Colonic mucosa (tissue), 4 donors: ENCODE measurements at places on chromosomes 2 and 18. TPM values are rescaled to one million over a fixed set of nuclear protein-coding genes. Genes with fewer than 3 reads are reported as not detected.
A peak's percentile ranks its signal among the peaks of the same experiment; 100 is the strongest.

DNA sequence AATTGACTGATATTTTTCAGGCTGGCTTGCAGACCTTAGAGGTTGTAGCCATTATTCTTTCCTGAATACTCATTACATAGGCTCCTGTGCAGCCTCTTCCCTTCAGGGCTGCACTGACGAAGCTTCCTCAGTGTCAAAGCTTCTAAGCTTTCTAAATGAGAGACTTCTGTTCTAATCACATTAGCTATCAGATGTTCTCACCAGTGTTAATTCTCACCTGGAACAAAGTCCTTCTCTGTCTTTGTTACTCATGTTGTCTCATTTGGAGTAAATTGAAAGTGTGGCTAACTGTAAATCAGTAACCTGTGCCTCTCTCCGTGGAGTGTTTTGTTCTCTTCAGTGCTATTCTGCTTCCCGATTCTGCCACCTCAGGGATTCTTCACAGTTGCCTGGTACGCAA, 76.9 kb downstream of the MC4R start:
- H3K4me3 ChIP-seq: no peak overlapping the region
- H3K27ac ChIP-seq: no peak overlapping the region
- H3K4me1 ChIP-seq: no peaks in the 10 kb centered on the region
- no peaks in the 10 kb centered on the region for H3K27me3 ChIP-seq
- no peaks in the 10 kb centered on the region for H3K36me3 ChIP-seq
- DNase-seq: no peak

Gene TIA1
- 86.8 TPM for total RNA-seq

- no peak overlapping the region for H3K4me3 ChIP-seq
- DNase-seq: no peak
- no peaks in the 10 kb centered on the region for H3K4me1 ChIP-seq
- no peak overlapping the region for H3K27ac ChIP-seq
- H3K27me3 ChIP-seq: no peaks in the 10 kb centered on the region
- H3K36me3 ChIP-seq: no peaks in the 10 kb centered on the region
Measured at GRCh38 chr2:235217846-235218245, 266.0 kb downstream of the SH3BP4 start.

DNA sequence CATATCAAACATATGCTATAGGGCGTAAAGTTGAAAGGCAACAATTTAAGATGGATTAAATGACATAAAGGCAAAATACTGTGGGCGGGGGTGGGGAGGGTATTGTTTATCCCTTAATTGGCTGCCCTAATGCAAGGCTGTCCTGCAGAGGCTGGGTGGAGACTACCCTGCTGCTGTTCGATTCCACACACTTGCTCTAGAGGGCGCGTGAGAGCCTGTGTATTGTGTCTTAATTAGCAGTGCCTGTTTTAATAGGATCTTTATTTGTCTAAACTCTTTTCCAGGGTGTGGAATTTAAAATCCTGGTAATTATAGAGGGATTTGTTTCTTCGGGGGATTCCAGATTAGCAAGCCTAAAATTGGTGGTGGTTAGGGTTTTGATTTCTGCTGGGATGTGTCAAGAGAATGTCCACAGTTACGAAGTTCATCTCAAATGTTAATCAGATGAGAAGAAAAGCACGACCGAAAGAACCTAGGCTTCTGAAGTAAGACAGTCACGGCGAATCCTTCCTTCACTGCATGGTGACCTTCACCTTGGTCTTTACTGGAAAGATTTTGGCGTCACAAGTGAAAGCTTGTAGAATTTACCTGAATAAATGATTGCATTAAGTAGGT, 103.5 kb upstream of the MAP3K20 start:
- no peak overlapping the region for H3K4me3 ChIP-seq
- DNase-seq: peak; percentile 62
- H3K4me1 ChIP-seq: no peaks in the 10 kb centered on the region

Gene IL36B
- not detected for total RNA-seq

Gene SLC4A3
- 0.47 TPM for total RNA-seq

- no peak overlapping the region for H3K4me3 ChIP-seq
- DNase-seq: no peak
- H3K36me3 ChIP-seq: no peaks in the 10 kb centered on the region
Measured at GRCh38 chr2:204507636-204508035, 37.6 kb upstream of the PARD3B start.

GRCh38 chr2:25230948-25231311, 62.5 kb upstream of the POMC start:
- H3K4me1 ChIP-seq: no peaks in the 10 kb centered on the region
- no peak overlapping the region for H3K4me3 ChIP-seq
- no peaks in the 10 kb centered on the region for H3K27me3 ChIP-seq
- no peak for DNase-seq
- H3K36me3 ChIP-seq: no peaks in the 10 kb centered on the region

Gene CHRNG
- not detected for total RNA-seq

- H3K27me3 ChIP-seq: no peaks in the 10 kb centered on the region
- H3K4me3 ChIP-seq: no peak overlapping the region
- no peak for DNase-seq
- no peak overlapping the region for H3K27ac ChIP-seq
- H3K4me1 ChIP-seq: no peaks in the 10 kb centered on the region
Measured at GRCh38 chr18:50706199-50706598, 113.6 kb downstream of the MRO start.

DNA sequence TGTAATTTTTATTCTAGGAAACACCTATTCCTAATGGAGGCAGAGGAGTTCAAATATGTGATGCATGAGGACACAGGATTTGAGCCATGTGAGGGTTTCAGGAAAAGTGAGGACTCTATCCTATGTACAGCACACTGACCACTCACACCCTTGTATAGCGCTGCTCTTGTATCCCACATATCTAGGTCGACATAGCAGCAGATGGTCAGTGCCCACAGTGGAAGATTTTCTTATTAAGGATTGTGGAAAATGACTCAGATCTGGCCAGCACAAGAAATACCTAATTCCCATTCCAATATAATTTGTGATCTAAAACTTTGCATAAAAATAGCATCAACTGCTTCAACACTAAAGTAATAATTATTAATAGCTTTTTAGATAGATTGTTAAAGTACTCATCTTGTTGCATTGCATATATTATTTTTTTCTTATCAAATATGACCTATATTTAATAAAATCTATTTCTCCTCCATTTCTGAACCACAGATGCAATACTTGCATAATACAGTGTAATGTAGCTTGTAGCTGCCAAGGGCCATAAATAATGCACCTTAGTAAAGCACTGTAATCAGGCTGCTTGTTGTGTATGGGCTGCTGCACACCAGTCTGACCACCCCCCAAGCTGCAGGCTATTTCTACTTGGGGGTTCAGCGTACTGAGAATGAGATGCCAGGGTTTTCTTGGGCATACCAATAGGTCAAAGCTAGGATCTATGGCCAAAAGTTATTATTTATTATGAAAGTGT, 442.2 kb upstream of the CWC22 start:
- H3K27me3 ChIP-seq: no peaks in the 10 kb centered on the region
- no peaks in the 10 kb centered on the region for H3K36me3 ChIP-seq
- H3K27ac ChIP-seq: no peak overlapping the region
- no peak for DNase-seq

- no peaks in the 10 kb centered on the region for H3K4me1 ChIP-seq
- no peaks in the 10 kb centered on the region for H3K27me3 ChIP-seq
- no peak overlapping the region for H3K27ac ChIP-seq
- no peak overlapping the region for H3K4me3 ChIP-seq
Measured at GRCh38 chr18:3234457-3234856, 13.1 kb upstream of the MYL12A start.

DNA sequence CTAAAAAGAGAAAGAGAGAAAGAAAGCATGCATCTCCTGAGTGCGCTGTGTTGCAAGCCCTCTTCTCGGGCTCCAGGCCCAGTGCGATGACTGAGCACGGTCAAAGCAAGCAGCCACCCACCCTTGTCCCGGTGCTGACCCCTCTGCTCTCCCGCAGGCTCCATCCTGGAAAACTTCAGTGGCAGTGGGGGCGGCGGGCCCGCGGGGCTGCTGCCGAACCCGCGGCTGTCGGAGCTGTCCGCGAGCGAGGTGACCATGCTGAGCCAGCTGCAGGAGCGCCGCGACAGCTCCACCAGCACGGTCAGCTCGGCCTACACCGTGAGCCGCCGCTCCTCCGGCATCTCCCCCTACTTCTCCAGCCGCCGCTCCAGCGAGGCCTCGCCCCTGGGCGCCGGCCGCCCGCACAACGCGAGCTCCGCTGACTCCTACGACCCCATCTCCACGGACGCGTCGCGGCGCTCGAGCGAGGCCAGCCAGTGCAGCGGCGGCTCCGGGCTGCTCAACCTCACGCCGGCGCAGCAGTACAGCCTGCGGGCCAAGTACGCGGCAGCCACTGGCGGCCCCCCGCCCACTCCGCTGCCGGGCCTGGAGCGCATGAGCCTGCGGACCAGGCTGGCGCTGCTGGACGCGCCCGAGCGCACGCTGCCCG, 252.5 kb downstream of the GLI2 start:
- H3K4me3 ChIP-seq: no peak overlapping the region
- H3K36me3 ChIP-seq: no peaks in the 10 kb centered on the region

Gene GAD1
- not detected for total RNA-seq

- no peak overlapping the region for H3K4me3 ChIP-seq
- H3K4me1 ChIP-seq: no peaks in the 10 kb centered on the region
- H3K27me3 ChIP-seq: no peaks in the 10 kb centered on the region
- no peaks in the 10 kb centered on the region for H3K36me3 ChIP-seq
- no peak overlapping the region for H3K27ac ChIP-seq
Measured at GRCh38 chr2:224155896-224156295, 116.8 kb upstream of the SERPINE2 start.

DNA sequence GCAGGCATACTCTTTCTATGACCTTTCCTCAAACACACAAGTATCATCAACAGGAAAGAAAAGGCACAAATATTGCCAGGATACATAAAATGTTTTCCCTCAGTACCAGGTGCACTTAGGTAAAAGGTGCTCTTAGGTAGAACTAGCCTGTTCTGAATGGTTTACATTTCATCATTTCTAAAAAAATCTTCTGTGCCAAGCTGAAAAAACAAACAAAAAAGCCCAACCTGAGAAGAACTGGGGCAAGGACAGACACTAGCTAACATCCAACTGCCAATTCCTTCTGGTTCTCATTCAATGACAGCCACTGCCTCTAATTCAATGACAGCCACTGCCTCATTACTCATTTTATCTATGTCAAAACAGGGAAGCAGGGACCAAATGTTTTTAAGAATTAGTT, 68.5 kb downstream of the SPIRE1 start:
- no peak overlapping the region for H3K4me3 ChIP-seq
- H3K27ac ChIP-seq: no peak overlapping the region
- H3K36me3 ChIP-seq: no peaks in the 10 kb centered on the region
- H3K4me1 ChIP-seq: no peaks in the 10 kb centered on the region

- no peak overlapping the region for H3K27ac ChIP-seq
- H3K27me3 ChIP-seq: no peaks in the 10 kb centered on the region
- H3K4me3 ChIP-seq: no peak overlapping the region
Measured at GRCh38 chr18:48254077-48254602, 155.0 kb downstream of the ZBTB7C start.

Gene SP140
- total RNA-seq: 1.7 TPM

- no peak overlapping the region for H3K4me3 ChIP-seq
- no peak overlapping the region for H3K27ac ChIP-seq
- H3K4me1 ChIP-seq: no peaks in the 10 kb centered on the region
- DNase-seq: no peak
- no peaks in the 10 kb centered on the region for H3K36me3 ChIP-seq
Measured at GRCh38 chr2:240195316-240195861, 54.9 kb upstream of the OTOS start.

- no peaks in the 10 kb centered on the region for H3K4me1 ChIP-seq
- DNase-seq: peak; percentile 72
- H3K36me3 ChIP-seq: no peaks in the 10 kb centered on the region
- no peaks in the 10 kb centered on the region for H3K27me3 ChIP-seq
- H3K27ac ChIP-seq: peak overlapping the region; percentile 54
Measured at GRCh38 chr2:241882091-241882625, 12.6 kb downstream of the RTP5 start.

- H3K27me3 ChIP-seq: no peaks in the 10 kb centered on the region
- no peaks in the 10 kb centered on the region for H3K36me3 ChIP-seq
Measured at GRCh38 chr2:242063850-242064249, 194.3 kb downstream of the RTP5 start.

DNA sequence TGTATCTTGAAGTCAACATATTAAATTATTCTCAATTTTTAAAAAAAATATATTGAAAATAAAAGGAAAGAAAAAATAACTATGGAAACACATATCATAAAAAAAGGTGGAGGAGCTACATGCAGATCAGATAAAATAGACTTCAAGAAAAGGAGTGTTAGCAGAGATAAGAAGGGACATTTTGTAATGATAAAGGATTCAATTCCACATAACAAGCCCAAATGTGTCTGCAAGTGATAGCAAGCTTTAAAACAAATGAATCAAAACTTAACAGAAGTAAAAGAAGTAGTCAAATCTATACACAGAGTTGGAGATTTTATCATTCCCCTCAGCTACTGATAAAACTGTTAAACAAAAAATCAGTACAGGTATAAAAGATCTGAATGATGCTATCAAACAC, 74.9 kb downstream of the TTC32 start:
- H3K36me3 ChIP-seq: no peaks in the 10 kb centered on the region
- H3K27me3 ChIP-seq: no peaks in the 10 kb centered on the region
- no peak overlapping the region for H3K4me3 ChIP-seq
- DNase-seq: no peak

Gene VWA3B
- 3.2 TPM for total RNA-seq

Gene MYO1B
- total RNA-seq: 78.2 TPM

GRCh38 chr2:76330865-76331264, 620.1 kb upstream of the GCFC2 start:
- H3K36me3 ChIP-seq: no peaks in the 10 kb centered on the region
- no peaks in the 10 kb centered on the region for H3K27me3 ChIP-seq
- H3K4me1 ChIP-seq: no peaks in the 10 kb centered on the region
- no peak for DNase-seq

Gene IFIH1
- 21.1 TPM for total RNA-seq

GRCh38 chr2:128784626-128785306, 466.1 kb upstream of the HS6ST1 start:
- no peak overlapping the region for H3K27ac ChIP-seq
- H3K27me3 ChIP-seq: no peaks in the 10 kb centered on the region
- no peak overlapping the region for H3K4me3 ChIP-seq

Gene TMEM198
- total RNA-seq: 2.9 TPM

Gene LMAN1
- 60.2 TPM for total RNA-seq

DNA sequence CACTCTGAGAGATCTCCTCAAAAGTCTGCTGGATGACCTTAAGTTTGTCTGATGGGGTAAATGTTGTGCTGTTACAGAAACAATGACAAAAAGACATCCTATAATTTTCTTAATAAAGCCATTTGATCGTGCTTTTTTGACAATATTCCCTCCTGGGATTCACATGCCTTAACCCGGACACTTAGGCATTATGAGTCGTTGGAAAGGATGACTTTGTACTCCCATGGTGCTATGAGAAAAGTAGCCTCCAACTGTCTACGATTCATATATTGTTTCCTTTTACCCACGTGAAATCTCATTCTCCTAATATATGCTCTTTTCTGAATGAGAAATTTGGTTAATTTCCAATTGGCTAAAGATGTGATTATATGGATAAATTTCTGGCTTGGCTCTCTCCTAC, 6.1 kb upstream of the MPP4 start:
- H3K36me3 ChIP-seq: no peaks in the 10 kb centered on the region
- no peak overlapping the region for H3K4me3 ChIP-seq
- DNase-seq: no peak
- no peaks in the 10 kb centered on the region for H3K27me3 ChIP-seq

GRCh38 chr2:138964418-138964817, 184.2 kb upstream of the NXPH2 start:
- no peak for DNase-seq
- H3K36me3 ChIP-seq: no peaks in the 10 kb centered on the region
- no peaks in the 10 kb centered on the region for H3K4me1 ChIP-seq
- no peak overlapping the region for H3K27ac ChIP-seq
- no peaks in the 10 kb centered on the region for H3K27me3 ChIP-seq

Gene SKA1
- total RNA-seq: 21.3 TPM
